HT-29 (cell line): ENCODE measurements at places on chromosomes 6 and 20.

DNA sequence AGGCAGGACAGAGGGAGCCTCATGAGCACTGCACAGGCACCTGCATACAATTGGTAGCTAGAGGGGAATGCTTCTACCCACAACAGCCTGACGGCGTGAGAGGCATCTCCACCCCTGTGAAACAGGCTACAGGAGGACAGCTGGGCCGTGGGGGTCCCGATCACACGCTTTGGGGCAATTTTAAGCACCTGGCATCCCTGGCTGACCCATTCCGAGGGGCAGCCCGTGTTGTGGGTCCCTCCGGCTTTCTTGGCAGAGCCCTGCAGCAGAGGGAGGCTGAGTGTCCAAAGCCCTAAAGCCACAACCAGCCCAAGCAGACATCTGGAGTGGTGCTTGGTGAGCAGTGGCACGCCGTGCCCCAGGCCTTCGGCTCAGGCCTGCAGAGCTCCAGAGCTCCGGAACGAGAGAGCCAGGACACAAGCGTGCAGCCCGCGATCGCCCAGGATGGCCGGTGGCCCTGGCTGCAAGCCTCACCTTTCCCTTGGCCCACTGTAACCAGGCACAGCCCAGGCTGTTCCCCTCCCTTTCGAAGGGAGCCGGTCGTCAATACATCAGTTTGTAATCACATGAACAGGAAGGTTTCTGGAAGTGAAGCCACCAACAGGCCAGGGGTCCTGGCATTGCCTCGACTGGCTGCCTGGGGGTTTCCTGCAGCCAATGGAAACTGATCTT is 81.4 kb downstream of the DLL1 start:
- no peak for DNase-seq

DNA sequence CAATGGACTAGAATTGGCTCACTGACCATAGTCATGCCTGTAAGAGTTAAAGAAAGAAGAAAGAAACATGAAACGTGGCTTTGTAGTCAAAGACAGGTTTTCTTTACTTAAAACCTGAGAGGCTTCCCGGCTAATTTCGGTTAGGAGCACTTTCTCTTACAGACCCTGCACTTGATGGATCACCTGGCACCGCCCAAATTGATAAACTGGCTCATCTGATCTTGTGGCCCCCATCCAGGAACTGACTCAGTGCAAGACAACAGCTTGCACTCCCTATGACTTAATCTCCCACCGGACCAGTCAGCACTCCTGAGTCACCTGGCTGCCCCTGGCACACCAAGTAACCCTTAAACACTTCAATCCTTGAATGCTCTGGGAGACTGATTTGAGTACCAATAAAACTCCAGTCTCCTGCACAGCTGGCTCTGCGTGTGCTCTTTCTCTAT is 12.3 kb downstream of the TMEM14B start:
- DNase-seq: no peak

DNA sequence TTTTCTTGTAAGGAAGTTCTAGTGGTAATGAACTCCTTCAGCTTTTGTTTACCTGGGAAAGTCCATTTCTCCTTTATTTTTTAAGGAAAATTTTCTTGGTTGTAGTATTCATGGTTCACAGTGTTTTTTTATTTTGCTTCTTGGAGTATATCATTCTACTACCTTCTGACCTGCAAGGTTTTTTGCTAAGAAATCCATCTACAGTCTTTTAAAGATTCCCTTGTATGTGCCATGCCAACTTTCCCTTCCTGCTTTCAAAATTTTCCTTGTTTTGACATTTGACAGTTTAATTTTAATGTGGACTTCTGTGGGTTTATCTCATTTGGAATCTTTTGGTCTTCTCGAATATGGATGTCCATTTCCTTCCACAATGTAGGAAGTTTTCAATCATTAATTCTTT is 855.6 kb downstream of the TBC1D32 start:
- no peak for DNase-seq

- no peak for DNase-seq
Measured at GRCh38 chr6:2942914-2943563, 28.3 kb downstream of the SERPINB6 start.

DNA sequence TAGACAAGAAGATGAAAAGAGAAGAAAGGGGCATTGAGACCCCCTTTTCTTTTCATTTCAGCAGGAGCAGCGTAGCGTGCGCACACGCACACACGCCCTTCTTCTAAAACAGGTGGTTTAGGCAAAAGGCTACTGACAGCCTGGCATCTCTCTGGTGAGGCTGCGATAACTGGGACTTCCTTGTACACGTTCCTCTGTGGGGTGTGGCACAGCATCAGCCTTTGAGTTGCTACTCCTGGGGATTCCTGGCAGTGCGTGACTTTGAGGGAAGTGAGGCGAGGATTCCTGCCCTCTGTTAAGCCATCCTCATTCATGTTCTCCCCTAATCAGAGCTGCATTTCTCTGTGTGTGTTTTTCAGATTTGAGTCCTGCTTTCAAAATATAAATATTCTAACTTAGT is 94.7 kb downstream of the TMEM170B start:
- peak; percentile 65 for DNase-seq

- DNase-seq: peak; percentile 6
Measured at GRCh38 chr6:55176958-55177357, 2.6 kb downstream of the HCRTR2 start.

GRCh38 chr20:58918621-58919020 is 62.4 kb upstream of the NELFCD start:
- no peak for DNase-seq

- DNase-seq: no peak
Measured at GRCh38 chr6:116127771-116128493, 2.0 kb upstream of the COL10A1 start.

DNA sequence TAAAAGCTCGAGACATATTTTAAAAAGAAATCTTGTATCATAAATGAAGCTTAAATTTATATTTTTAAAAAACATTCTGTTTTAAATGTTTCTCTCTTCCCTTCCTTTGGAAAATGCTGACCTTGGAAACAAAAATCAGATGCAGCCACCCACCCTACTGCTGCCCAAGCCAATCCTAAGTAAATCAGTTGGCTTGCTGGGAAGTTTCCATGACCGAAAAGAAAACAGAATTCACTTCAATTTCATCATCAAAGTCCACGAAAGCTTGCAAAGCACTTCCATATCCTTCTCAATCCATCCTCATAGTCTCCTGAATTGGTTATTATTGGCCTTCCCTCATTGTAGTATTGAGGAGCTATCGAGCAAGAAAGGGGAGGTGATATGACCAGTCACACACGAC is 80.1 kb downstream of the PLCG1 start:
- no peak for DNase-seq

DNA sequence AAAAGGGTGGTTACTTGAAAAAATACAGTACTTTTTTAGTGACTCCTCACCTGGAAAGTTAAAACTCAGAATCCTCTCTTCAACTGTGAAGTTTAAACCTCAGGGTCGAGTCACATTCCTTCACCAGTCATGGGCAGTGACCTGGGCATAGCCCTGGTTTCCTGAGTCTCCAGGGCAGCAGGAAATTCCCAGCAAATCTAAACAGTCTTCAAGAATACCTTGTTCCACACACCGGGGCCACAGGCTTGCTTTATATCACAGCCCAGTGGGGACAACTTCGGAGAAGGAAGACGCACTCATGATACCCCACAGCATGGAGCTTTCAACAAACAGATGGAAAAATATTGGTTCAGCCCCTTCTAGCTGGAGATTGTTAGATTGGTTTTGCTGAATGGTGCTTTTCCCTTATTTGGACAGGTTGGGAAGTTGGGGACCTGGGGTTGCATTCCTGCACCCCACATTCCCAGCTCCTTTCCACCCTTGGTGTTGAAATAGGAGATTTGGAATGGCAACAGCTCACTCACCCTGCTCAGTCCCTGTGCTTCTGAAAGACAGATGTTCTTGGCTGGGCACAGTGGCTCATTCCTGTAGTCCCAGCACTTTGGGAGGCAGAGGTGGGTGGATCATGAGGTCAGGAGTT is 113.0 kb upstream of the TMEM170B start:
- DNase-seq: no peak

DNA sequence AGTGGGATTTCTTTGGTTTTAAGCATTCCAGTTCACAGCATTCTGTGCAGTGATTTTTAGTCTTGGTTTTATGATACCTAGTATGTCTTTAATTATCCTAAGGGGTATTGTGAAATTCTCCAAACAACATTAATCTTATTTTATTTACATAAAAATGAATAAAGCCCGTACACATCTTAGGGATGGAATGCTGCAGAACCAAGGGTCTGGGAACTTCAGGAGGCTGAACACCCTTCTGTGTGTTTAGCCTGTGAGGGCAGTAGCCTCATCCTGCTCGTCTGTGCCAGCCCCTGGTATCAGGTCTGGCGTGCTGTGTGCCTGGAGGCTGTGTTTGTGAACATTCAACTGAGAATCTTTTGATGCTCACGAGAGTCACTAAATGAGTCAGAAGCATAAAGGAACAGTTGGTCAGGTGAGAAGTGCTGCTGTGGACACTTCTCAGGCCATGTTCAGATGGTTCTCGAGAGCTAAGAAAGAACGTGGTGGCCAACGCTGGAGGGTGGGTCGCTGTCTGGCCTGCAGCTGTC is 25.2 kb upstream of the C20orf204 start:
- DNase-seq: no peak

- DNase-seq: no peak
Measured at GRCh38 chr6:125945378-125946141, 11.0 kb upstream of the HINT3 start.

- no peak for DNase-seq
Measured at GRCh38 chr6:27441001-27441400, 31.9 kb downstream of the ZNF184 start.

DNA sequence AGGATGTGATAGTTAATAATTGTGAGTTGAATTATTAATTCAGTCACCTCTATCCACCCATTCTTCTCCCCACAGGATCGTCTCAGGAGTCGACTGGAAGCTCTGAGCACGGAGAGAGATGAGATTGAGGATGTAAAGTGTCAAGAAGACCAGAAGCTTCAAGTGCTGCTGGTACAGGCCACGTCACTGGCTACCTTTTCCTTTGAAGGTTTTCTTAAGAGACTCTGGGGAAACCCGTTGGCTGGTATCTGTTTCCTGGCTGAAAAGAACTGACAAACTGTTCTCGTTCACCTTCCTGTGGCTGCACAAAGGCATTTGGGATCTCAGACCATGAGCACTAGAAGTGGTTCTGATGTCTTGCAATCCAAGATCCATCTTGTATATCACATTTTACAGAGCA is 3.8 kb downstream of the TRIM15 start:
- DNase-seq: no peak

DNA sequence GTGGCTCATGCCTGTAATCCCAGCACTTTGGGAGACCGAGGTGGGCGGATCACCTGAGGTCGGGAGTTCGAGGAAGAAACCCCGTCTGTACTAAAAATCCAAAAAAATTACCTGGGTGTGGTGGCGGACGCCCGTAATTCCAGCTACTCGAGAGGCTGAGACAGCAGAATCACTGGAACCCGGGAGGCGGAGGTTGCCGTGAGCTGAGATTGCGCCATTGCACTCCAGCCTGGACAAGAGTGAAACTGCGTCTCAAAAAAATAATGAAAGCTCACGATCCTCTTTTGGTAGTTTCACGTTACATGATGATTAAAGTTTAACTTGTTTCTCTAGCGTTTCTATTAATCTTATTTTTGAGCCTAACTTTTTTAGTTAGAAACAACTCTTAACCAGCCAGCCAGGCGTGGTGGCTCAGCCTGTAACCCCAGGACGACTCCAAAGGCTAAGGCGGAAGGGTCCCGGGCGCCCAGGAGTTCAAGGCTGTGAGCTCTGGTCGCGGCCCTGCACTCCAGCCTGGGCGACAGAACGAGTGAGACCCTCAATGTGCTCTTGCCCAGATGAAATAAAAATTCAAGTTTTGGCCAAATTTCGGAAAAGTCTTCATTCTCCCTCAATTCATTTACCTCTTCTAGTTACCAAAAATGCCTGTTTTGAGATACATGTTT is 1.2 kb upstream of the WRNIP1 start:
- DNase-seq: no peak

GRCh38 chr6:149216459-149216858 is 101.1 kb upstream of the TAB2 start:
- no peak for DNase-seq

DNA sequence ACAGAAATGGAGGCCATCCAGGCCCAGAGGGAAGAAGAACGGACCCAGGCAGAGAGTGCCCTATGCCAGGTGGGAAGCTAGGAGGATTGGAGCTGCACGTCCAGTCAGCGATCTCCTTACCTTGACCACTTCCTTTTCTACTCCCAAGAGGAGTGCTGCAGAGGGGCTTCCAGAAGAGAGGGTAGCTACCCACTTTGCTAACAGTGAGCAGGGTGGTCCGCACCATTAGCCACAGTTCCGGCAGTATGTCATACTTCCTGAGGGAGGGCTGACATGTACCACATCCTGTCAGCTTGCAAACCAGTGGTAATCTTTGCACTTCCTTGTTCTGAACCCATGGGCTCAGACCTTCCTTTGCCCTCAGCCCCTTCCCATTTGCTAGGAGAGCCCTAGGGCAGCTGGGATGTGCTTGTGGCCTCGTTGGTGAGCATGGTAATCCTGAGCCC is 35.4 kb downstream of the CEP250 start:
- no peak for DNase-seq

- DNase-seq: no peak
Measured at GRCh38 chr6:4671587-4672115, 104.6 kb upstream of the CDYL start.

DNA sequence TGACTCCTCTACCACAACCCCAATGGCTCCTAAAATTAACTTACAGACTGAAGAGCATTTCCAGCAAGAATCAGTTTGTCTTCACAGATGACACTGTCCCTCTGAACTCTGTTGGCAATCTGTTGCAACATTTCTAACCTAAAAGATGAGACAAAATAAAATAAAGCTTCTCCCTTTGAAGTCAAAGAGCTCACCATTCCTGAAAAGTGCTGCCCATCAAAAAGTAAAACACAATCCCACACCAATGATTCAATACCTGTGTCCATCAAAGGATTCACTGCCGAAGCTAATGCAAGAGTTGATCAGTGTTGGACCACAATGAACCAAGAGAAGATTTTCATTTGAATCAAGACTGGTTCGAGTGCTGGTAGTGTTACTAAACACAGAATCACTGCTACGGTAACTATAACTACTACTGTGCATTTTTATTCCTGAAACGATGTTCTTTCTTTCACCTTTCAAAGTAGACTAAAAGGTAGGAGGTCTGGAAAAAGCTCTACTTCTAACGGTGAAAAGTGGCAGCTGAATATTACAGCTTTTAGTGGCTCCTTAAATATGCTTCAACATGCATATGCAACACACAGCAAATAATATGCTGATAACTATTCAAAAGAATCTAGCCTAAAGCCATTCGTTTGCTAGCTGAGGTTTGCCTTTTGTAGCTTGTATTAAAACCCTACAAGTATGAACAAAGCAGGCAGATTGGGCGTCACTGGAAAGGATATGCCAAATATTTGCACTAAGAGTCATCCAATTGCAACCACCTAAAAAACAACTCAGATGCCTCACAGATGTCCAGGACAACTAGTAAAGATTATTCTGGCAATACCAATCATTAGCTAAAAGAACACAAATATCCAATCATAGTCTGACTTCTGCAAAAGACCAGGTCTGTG is at the start of gene DST:
Gene DST, minus strand, starts transcription at position 524 of the 896 bp plus-strand sequence.
- no peak for DNase-seq

GRCh38 chr6:149488815-149489214 is 4.0 kb upstream of the ZC3H12D start:
- no peak for DNase-seq
